ENCODE measurements at places on chromosomes 1 and 21. TPM values are rescaled to one million over a fixed set of nuclear protein-coding genes. Genes with fewer than 3 reads are reported as not detected.

Gene CFAP126
- total RNA-seq: not detected

Gene RHEX
- total RNA-seq: not detected

Gene ZC3H11A
- total RNA-seq: 160 TPM

Gene PHTF1
- total RNA-seq: 8.1 TPM

Gene OR2L5
- total RNA-seq: not detected

Gene OR2L2
- under 0.01 TPM for total RNA-seq

Gene UBL4B
- total RNA-seq: not detected

Measured in mononuclear cell (primary cell).